ENCODE measurements at places on chromosomes 4 and X.

DNA sequence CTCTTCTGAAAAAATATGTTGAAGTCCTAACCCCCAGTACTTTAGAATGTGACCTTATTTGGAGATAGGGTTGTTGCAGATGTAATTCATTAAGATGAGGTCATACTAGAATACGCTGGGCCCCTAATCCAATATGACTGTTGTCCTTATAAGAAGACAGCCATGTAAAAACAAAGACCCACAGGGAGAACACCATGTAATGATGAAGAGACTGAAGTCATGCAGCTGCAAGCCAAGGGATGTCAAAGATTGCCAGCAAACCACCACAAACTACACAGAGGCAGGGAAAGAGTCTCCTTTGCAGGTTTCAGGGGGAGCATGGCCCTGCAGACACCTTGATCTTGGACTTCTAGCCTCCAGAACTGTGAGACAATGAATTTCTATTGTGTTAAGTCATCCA lies 37.4 kb downstream of the CXorf58 start:
- DNase-seq: no peak

DNA sequence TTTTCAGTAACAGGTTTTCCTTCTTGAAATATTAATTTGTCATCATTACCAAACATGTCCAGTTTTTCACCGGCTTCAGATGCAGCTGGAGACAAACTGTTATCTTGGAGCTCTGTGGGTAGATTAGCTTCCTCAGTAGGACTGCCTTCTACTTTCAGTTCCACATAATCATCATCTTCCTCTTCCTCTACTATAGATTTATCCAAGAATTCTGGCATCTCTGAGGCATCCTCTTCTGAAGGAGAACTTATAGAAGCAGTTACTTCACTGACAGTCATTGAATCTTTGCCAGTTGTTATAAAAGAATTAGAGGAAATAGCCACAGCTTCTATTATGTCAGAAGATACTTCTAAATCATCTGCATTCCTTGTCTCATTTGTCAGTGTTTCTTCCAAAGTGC lies 162.9 kb downstream of the LRBA start:
- no peak for DNase-seq

- DNase-seq: no peak
These were observed 51.9 kb upstream of the TADA2B start for GRCh38 chr4:6991249-6991648.

- DNase-seq: no peak
These were observed 116.2 kb upstream of the STX18 start for GRCh38 chr4:4658052-4658451.

GRCh38 chrX:13933352-13933751 lies 96.3 kb downstream of the GEMIN8 start:
- no peak for DNase-seq

DNA sequence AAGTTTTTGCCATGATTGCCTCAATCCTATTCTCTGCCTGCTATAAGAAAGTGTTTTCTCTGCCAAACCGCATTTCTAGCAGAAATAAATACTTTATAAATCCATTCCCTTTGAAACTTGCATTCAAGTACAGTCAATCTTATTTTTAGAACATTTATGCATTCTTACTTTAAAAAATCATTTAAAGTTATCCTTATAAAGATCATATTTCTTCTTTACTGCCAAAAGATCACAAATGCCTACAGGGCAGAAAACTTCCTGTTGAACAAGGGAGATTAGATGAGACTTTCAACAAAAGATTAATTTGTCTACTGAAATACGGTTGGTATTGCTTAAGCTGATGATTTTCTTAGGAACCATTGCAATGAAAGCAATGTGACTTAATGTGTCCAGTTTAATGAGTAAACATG lies 207.2 kb upstream of the SLIT2 start:
- no peak for DNase-seq

DNA sequence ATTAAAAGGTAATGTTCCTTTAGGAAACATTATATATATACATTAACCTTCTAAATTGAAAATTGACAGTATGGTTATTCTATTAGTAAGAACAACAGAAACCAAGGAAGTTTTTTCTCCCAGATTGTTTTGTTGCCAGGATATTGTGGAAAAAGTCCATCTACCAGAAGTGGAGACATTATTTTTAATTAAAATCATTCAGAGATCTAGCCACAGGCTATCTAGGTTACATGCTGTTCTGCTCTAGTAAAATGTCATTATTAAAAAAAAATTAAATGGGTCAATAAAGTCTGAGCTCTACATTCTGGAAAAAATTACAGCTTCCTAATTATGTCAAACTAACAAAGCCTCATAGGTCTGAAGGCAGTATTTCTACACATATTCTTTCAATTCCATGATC lies 74.3 kb downstream of the NSG1 start:
- DNase-seq: no peak

DNA sequence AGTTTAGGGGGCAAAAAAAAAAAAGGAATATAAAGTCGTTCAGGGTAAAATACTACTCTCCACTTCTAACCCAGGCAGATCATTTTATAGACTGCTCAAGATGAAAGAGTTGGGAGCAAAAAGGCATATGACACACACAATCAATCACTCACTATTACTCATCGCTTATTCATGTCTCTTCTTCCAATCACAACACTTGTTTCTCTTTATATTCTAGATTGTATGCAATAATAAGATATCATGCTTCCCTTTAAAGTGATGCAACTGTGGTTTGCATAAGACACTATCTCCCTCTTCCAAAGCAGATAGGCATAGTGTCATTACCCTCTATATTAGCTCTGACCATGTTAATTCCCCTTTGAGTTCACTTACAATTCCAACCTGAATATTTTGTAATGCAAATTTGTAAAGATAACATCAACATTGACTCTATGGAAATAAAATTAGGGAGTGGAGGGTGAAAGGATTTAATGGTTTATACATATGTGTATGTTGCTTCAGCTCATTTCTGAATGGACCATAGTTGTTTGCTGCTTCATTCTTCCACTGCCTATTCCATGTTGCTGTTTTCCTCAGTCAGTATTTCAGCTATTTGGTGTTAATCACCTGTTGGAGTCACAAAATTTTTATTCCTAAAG lies 154.9 kb upstream of the EPHA5 start:
- no peak for DNase-seq

- no peak for DNase-seq
These were observed 1004.9 kb upstream of the ADGRL3 start for GRCh38 chr4:60195256-60195655.

- peak; percentile 22 for DNase-seq
These were observed at the start of gene STOX2 for GRCh38 chr4:183905081-183905592. TSS of gene STOX2 (plus strand) at chr4:183905307. CDS start at chr4:183906791, 1,484 bp downstream.

DNA sequence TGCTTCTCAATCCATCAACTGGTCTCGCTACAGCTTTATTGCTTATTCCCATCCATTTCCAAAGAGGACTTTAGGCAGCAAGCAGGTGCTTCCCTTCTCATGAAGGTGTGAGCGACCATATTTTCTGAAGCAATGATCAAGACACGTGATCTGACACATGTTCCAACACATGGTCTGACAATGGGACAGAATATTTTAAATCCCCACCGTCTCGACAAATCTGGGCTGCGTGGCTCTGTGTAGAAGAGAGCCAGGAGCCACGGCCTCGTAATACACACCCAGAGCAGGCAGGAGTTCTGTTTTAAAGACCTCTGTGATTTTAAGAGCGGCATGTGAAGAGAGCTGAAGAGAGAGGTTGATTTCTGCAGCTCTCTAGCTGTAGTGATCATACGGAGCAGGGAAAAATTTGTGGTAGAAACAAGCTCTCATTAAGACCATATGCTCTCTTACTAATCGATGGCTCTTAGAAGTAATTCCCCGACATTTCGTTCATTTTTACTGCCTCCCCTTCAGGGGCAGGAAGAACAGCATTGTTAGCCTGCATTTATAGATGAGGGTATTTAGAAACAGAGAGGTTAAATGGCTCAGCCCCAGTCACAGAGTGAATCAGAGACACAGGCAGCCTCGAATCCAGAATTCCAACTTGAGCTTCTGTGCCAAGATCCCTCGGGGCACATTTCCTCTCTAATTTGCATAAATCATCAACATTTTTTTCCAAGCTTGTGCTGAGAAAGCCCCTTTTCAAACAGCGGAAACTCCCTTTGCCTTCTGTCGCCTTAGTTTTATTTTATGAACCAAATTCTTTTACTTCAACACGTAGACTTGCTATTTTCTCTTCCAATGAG lies 91.0 kb upstream of the BCOR start:
- DNase-seq: no peak

DNA sequence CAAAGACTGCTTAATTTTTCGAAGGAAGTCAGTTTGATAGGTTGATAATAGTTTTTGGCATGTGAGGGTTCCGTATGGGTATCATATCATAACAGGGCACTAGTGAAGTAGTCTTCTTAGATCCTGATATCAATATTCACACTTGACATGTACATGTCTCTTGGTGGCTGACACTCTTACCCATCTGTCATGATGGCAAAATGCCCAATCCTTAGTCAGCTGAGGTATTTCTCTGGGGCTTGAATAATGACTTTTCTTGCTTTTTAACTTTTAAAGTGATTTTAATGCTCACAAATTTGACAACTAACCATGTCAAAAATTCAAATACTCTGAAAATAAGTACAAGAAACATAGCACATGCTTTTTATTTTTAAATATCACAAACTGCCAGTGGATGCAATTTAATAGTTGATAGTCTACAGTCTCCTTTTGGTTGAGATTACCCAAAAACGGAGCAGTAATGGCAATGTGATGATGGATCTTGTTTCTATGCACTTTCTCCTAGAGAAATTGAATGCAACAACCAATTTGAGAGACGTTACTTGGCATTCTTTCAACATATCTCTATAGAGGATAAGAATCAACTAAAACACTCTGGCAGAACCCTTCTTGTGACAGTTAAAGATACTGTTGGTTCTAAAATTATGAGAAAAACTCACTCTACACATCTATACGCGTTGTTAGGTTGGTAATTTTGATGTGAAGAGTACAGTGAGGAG lies 552.9 kb upstream of the PABPC4L start:
- no peak for DNase-seq

GRCh38 chr4:181662383-181662782 lies 580.8 kb upstream of the TENM3 start:
- no peak for DNase-seq

DNA sequence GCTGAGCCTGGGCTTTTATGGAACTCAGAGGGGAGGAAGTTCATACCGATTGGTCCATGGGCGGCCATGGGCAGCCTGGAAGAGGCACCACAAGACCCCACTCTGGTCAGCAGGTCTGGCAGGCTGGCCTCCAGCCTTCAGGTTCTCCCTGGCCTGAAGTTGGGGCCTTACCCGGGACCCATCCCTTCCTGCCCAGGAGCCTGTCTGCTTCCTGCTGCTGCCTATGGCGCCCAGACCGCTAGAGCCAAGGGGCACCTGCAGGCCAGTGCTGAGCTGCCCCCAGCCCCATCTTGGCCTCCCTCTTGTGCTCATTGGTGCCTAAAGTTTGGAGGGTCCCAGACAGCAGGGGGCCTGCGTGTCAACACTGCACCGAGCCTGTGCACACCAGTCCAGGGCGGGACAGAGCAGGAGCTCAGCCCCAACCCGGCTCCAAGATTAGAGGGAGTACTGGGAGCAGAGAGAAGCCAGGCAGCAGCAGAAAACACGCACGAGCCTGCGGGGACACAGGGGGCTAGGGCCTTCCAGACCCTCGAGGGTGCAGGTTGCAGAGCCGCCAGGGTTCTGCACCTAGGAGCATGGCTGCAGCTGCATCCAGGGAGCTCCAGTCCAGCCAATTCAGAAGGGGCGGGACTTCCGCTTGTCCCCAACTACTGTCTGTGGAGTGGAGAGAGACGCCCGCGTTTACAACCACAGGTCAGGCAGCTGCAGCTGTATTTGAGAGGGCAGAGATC lies 30.7 kb upstream of the ZNF280C start:
- DNase-seq: no peak

DNA sequence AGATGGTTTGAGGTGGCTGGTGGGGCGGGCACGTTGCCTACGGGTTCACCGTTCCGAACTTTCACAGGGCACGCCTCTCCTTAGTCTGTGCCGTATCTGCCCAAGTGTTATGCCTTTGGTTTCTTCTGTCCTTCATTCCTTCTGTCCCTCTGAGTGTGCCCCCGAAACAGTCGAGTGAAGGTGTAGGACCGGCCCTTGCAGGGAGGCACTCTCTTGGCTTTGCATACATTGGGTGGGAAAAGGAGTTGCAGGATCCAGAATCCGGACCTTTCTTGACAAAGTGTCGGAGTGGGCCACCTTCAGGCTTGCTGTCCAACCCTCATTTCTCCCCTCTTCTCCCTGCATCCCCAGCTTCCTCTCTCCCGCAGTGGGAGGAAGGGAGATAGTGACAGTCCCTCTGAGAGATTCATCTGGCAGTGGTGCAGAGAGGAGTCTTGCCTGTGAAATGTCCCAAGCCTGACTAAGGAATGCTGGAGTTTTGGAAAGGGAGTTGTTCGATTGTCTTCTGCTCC lies 569 bp downstream of the ARFIP1 start:
- no peak for DNase-seq

- no peak for DNase-seq
These were observed 100.2 kb upstream of the METTL14 start for GRCh38 chr4:118585015-118585414.

DNA sequence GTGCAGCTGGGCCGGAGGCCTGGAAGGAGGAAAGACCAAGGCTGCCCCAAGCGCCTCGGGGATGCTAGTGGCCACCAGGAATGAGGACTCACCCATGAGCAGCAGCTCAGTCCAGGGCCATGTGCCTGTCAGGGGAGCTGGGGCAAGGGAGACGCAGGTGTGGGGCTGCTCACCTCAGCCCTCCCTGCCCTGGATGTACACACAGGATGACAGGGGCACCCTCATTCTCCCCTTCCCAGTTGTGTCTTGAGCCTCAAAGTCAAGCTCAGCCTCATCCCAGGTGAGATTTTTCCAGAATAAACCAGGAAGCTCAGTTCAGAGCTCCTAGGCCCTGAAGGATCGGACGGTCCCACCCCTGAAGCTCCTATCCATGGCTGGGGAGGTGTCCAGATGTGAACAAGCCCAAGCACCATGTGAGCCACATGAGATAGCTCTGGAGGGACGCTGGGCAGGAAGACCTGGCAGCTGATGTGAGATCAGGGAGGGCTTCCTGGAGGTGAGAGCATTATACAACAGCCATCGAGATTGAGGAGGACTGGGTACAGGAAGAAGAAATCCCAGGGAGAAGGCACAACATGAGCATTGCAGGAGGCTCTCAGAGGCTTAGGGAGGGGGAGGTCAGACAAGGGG lies 23.0 kb downstream of the HTRA3 start:
- no peak for DNase-seq

- no peak for DNase-seq
These were observed 718 bp downstream of the SPIN3 start for GRCh38 chrX:56994375-56995270.

DNA sequence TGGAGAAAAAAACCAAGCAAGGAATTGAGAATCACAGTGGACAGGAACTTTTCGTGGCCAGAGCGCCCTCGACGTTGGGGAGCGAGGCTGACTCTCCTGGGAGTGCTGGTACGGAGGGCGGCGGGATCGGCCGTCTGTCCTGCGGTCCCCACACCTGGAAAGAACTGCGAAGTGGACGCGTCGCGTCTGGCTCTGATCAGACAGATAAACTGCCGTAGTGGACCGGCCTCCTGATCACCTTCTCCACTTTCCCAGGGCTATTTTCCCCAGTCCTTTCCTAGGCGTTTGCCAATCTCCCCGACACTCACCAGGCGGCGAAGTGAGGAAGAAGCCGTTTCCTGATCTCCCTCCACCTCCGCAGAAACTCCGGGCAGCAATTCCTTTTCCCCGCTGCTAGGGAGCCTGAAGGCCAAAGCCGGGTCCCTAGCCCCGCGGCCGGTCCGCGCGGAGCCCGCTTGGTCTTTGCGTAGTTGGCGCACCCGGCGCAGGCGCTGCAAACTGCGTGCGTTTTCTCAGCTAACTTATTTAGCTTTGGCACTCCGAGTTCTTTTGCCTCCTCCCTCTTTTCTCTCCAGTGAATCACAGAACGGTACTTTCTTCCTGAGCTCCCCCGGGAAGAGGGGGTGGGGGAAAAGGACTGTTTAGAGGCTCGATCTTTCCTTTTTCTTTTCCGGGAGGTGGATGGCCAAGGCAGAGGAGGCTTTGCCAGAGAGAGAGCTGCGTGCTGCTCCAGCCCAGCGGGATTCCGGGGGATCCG lies at the start of gene ARSJ:
Gene ARSJ (minus strand): TSS at position 500 of the 757 bp plus-strand sequence. CDS start 813 bp downstream, outside the sequence.
- DNase-seq: peak; percentile 26
